ENCODE measurements at places on chromosomes 5 and 9.

DNA sequence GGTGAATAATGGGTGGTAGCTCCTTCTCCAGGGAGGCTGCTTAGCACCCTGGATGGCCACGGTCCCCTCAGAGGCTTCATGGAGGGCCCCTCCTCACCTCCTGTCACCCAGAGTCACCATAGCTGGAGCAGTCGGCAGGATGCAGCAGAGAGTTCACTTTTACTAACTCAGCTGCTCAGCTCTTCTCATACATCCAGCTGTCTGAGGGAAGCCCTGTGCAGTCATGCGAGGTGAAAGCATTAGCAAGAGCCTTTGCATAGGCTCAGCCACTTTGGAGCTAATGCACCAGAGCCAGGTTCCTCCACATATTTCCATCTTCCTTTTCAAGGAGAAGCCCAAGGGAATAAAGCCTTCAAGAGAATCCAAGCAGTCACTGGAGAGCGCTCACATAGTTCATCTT, 499.2 kb downstream of the BNC2 start:
- DNase-seq = no peak

- no peak for DNase-seq
Observed at GRCh38 chr9:14198047-14198840, 115.7 kb downstream of the NFIB start.

DNA sequence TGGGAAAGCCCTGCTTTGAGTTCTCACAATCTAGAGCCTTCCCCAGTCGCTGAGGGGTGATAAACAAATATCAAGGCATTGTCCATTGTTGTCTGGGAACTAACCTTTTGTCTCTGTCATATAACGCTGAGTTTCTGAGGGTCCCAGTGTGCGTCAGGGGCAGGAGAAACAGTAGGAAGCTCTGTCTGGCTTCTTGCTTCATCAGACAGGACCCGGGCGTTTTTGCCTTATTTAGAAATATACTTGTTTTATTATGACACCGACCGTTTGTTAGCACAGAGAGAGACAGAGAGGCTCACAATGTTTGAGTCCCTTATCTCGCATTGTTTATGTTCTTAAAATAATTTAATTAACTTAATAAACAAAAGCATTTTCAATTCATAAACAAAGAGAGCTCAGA, 204.9 kb upstream of the GAS1 start:
- no peak for DNase-seq

DNA sequence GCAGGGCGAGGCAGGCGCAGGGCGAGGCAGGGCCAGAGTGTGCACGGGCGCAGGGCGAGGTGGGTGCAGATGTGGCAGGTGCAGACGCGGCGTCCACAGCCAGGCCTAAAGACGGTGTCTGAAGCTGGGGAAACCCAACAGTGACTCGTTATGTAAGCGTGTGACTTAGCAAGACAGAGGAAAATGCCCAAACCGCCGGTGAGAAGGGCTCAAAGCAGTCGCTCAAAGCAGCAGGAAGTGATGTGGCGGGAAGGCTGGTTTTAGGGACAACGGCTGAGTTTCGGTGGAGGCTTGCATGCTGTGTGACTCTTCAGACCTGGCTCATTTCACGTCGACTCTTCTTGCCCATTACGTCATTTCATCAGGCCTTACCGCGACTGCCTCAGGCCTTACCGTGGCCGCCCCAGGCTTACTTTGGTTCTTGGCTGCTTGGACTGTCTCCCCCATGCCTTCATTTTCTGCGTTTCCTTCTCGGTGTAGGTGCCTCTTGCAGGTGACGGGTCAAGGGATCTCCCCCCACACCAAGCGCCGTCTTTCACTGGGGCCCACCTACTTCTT, 50.5 kb upstream of the EXOC3 start:
- DNase-seq = no peak

DNA sequence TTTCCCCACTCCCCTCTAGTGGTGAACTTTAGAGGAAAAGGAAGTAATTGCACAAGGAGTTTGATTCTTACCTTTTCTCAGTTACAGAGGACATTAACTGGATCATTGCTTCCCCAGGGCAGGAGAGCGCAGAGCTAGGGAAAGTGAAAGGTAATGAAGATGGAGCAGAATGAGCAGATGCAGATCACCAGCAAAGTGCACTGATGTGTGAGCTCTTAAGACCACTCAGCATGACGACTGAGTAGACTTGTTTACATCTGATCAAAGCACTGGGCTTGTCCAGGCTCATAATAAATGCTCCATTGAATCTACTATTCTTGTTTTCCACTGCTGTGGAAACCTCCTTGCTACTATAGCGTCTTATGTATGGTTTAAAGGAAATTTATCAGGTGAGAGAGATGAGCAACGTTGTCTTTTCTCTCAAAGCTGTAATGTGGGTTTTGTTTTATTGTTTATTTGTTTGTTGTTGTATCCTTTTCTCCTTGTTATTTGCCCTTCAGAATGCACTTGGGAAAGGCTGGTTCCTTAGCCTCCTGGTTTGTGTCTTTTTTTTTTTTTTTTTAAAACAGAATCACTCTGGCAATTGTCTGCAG, 25.3 kb downstream of the SLC22A5 start:
- no peak for DNase-seq
